ENCODE measurements at places on chromosomes 5 and 9. TPM values are rescaled to one million over a fixed set of nuclear protein-coding genes. Genes with fewer than 3 reads are reported as not detected.
A peak's percentile ranks its signal among the peaks of the same experiment; 100 is the strongest.

Gene TLX3
- not detected for total RNA-seq

Gene EDIL3
- total RNA-seq = not detected

DNA sequence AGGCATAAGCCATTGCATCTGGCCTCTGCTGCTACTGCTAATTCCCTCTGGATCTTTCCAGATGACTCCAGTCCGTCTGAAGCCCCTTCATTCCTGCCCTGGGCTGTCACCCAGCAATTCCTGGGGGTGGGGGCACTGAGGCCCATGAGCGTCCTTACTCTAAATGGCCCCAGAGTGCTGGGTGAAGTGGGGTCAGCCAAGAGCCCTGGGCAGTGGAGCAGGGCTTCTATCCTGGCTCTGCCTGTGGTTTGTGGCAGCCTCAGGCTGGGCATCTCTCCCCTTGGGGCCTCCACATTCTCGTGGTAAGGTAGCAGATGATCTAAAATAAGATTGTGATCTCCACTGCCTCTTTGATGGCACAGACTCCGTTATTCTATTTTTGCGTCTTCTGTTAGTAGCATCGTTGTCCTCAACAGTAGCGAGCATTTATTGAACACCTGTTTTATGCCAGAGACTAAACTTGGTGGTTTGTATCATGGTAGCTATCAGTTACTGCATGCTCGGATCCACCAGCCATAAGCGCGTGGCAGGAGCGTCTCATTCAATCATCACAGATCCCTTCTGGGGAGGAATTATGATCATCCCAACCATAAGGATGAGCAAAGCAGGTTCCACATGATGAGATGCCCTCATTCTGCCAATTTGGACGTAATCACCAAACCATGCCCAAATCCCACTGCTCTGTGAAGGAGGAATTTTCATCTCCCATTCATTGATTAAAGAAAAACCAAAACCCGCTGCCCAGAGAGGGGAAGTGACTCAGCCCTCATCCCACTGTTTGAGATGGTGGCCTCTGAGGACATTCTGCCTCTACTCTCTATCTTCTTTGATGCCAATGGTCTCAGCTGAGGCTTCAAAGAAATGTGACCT lies 21.9 kb upstream of the DUSP1 start:
- H3K27me3 ChIP-seq = no peaks in the 10 kb centered on the region
- no peak for DNase-seq
- H3K36me3 ChIP-seq = no peaks in the 10 kb centered on the region
- no peak overlapping the region for H3K4me3 ChIP-seq
- no peak overlapping the region for H3K27ac ChIP-seq
- H3K4me1 ChIP-seq = peaks cover 2% of the 10 kb centered on the region

DNA sequence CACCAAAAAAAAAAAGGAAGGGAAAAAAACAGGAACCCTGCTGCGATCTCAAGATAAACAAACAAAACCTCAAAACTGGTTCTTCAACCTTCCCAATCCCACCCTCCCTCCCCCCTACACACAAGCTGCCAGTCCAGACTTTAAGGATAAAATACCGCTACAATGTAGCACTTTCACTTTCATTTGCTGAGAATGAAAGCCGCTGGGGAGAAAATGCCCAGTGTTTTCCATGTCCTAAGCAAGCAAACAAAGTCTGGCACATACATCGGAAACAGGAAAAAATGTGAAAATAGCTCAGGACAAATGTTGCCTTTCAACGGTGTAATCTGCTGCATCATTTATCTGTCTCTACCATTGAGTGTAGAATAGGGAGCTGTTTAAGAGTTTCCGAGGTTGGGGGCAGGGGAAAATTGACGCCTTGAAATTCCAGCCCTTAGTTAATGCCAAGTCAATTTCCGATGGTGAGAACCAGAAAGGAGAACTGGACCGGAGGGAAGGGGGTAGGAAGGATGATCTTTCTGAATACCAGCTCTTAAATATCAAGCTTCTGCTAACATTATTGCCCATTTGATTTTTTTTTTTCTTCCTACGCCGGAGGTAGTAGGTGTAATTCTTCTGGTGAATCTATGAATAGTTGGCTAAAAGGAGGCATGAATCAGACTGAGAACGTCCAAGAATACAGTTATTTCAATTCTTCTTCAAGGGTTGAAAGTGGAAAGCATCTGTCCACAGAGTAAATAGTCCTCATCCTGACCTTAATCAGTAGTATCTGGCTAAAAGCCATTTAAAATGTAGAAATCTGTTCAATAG lies 1.2 kb upstream of the ADAMTS6 start:
- H3K4me1 ChIP-seq = peaks cover 18% of the 10 kb centered on the region
- peak; percentile 76 for DNase-seq
- no peaks in the 10 kb centered on the region for H3K27me3 ChIP-seq
- no peaks in the 10 kb centered on the region for H3K36me3 ChIP-seq
- no peak overlapping the region for H3K4me3 ChIP-seq

DNA sequence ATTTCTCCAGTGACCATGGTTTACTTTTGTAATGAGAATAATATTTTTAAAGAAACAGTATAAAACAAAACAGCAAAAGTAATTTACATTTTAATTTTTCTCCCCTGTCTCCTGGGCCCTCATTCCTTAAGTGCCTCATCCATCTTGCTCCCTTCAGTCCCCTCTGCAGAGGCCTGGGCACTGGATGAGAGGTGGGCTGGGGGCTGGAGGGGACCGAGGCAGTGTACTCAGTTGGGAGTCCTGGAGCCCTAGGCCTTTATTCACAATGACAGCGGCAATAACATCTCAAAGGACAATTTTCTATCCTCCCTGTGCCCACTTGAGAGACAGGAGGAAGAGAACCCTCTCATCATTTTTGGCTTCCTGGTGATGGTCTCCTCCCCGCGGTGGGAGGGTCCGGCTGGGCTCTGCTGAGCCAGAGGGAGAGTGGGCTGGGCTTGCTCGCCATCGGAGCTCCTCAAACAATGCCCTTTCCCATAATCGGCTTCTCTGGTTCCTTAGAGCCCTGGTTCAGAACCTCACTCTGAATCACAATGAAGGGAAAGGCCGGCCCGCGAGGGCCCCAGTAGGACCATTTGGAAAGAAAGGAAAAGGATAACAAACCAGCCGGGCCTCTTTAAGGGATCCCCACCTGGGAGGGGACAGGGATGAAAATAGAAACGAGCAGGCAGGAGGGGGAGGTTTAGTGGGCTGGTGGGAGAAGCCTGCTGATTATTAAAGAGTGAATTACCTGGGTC lies 9.7 kb upstream of the SMIM32 start:
- no peaks in the 10 kb centered on the region for H3K4me1 ChIP-seq
- no peak overlapping the region for H3K4me3 ChIP-seq
- DNase-seq = no peak
- peaks cover 14% of the 10 kb centered on the region for H3K27me3 ChIP-seq
- H3K36me3 ChIP-seq = no peaks in the 10 kb centered on the region
- H3K27ac ChIP-seq = no peak overlapping the region

- H3K36me3 ChIP-seq = peaks cover 3% of the 10 kb centered on the region
- DNase-seq = no peak
- H3K27ac ChIP-seq = no peak overlapping the region
- H3K4me3 ChIP-seq = no peak overlapping the region
Measured at GRCh38 chr9:129023036-129023907, 4.9 kb downstream of the SH3GLB2 start.

Gene PCAT7
- not detected for total RNA-seq

DNA sequence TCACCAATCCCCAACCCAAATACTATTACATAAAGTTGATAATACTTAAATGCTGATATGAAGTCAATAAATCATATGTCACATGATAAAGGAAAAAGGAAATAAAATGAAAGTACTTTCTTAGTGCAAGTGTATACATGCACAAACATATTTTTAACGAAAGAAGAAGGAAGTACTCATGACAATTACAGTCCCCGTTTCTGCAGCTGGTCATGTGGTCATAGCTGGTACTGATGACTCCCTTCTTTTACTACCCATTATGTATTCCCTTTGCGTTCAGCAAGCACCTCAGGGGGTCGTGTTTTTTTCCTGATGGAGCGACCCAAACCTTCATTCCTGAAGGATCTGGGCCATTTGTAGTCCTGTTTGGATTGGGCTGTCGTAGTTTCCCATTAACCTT lies 27.3 kb downstream of the CENPP start:
- no peak overlapping the region for H3K4me3 ChIP-seq
- H3K4me1 ChIP-seq = peaks cover 9% of the 10 kb centered on the region

DNA sequence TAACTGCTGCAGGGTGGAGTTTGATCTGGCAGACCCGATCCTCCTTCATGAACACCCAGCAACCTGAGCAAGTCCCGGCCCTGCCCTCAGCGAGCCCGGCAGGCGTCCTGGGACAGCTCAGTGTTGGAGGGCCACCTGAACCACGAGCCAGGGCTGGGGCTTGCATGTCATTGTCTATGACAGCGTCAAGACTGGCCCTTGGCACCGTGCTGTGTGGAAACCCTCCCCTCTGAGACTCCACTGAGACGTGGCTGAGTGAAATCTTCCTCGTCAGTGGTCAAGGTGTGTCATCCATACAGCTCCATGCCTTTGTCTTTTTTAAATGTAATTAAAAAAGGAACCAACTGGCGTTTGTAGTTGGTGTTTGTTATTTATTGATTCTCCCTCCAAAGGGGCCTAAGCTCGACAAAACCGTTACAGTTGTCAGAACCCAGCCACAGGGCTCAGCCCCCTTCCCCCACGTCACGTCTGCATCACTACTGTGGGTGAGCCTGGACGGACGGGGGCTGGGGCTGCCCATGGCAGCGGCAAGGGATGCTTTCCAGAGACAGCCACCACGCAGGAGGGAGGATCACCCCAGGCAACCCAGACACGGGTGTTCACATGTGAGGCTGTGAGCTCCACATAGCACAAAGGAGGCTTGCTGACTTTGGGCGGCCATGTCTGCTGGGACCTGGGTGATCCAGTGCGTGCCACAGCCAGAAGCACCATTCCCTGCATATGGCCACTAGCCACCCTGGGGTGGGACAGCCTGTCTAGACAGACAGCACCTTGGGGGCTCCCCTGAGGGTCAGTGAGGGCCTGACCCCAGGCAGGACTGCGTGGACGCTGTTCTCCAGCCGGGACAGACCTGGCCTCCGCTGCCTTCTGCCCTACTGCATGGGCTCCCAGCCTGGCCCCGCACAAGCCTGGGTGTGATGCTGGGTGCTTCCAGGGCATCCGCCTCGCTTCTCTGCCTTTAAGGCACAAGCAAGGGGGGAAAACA lies 7.3 kb downstream of the UCK1 start:
- peaks cover 60% of the 10 kb centered on the region for H3K36me3 ChIP-seq
- no peak for DNase-seq
- no peak overlapping the region for H3K27ac ChIP-seq
- H3K27me3 ChIP-seq = no peaks in the 10 kb centered on the region
- H3K4me3 ChIP-seq = no peak overlapping the region

DNA sequence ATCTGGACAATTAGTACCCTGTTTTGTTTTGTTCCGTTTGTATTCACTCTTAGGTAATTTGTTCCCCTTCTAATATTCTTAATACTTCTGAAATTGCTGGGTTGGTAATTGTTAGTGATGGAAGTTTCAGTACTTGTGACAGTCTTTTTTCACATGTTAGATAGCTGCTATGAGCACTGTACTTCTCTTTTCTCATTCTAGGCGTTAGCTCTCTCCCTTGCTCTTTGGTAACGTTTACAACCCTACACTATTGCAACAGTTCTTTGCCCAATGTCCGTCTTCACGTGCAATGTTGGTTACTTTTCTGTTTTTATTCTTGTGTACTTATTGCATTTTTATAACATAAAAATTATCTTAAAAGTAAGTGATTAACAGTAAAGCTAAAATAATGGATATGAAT lies 1509.0 kb downstream of the MAT2B start:
- no peak overlapping the region for H3K4me3 ChIP-seq
- H3K4me1 ChIP-seq = no peaks in the 10 kb centered on the region
- no peaks in the 10 kb centered on the region for H3K27me3 ChIP-seq
- no peaks in the 10 kb centered on the region for H3K36me3 ChIP-seq

- H3K27me3 ChIP-seq = peaks cover 52% of the 10 kb centered on the region
- no peak overlapping the region for H3K4me3 ChIP-seq
- no peak overlapping the region for H3K27ac ChIP-seq
- no peak for DNase-seq
- H3K36me3 ChIP-seq = peaks cover 2% of the 10 kb centered on the region
- peaks cover 7% of the 10 kb centered on the region for H3K4me1 ChIP-seq
Measured at GRCh38 chr9:126607086-126607485, 6.6 kb upstream of the LMX1B start.

DNA sequence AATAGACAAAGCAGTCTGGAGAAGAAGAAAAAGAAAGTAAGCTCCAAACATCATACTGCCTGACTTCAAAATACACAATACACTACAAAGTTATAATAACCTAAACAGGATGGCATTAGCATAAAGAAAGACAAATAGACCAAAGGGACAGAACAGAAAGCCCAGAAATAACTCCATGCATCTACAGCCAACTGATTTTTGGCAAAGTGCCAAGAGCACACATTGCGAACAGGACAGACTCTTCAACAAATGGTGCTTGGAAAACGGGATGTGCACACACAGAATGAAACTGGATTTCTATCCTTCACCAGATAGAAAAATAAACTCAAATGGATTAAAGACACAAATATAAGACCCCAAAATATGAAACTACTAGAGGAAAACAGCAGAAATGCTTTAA lies 66.6 kb upstream of the SPATA31E1 start:
- no peak for DNase-seq
- no peak overlapping the region for H3K27ac ChIP-seq
- no peak overlapping the region for H3K4me3 ChIP-seq

GRCh38 chr5:60399507-60399906 lies 300.5 kb downstream of the DEPDC1B start:
- no peaks in the 10 kb centered on the region for H3K4me1 ChIP-seq
- H3K27ac ChIP-seq = no peak overlapping the region
- no peaks in the 10 kb centered on the region for H3K36me3 ChIP-seq
- H3K27me3 ChIP-seq = no peaks in the 10 kb centered on the region
- no peak overlapping the region for H3K4me3 ChIP-seq

Data from activated CD4-positive, alpha-beta T cell treated with anti-CD3 and anti-CD28 coated beads, Interleukin-2, amount 10 ng/mL, durations not matched to agents 24 days and 14 days (primary cell).